Right ventricle myocardium superior (tissue), 1 donor: ENCODE measurements at places on chromosomes 2 and 18.

DNA sequence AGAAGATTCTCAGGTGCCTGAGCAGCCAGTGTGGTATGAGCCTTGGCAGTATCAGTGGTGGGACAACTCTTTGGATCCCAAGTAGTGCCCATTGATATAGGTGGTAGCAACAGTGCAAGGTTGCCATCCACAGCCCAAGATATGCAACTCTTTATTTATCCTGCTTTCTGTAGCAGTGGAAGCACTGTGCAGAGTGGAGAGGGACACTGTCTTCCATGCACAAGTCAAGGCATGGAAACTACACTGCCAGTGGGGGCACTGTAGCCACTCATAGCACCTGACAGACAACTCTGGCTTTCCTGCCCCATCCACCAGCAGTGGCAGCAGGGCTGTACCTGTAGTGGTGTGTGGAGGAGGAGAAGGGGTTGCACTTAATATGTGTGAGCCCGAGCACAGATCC lies 409.6 kb upstream of the TMEFF2 start:
- no peak for DNase-seq

- DNase-seq: peak; percentile 54
Measured at GRCh38 chr2:73112026-73112912, 479 bp downstream of the RAB11FIP5 start.

DNA sequence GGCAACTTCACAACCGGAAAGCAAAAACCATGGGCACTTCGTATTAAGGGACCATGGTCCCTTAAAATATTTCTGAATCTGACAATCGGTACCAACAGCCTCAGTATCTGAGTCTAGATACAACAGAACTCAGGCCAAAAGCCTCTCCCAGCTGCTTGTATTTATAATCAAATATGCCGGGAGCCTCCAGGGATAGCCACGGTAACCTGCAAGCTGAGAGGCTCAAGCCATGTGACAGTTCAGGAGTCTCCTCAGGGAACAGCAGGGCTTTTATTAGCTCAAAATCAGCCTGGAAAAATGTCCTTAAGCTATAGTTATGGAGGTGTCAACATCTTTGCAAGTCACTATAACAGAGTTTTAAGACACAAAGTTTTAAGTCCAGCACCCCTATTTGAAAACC lies 352.8 kb upstream of the GYPC start:
- no peak for DNase-seq

GRCh38 chr18:59518705-59519104 lies 159.6 kb upstream of the LMAN1 start:
- no peak for DNase-seq

DNA sequence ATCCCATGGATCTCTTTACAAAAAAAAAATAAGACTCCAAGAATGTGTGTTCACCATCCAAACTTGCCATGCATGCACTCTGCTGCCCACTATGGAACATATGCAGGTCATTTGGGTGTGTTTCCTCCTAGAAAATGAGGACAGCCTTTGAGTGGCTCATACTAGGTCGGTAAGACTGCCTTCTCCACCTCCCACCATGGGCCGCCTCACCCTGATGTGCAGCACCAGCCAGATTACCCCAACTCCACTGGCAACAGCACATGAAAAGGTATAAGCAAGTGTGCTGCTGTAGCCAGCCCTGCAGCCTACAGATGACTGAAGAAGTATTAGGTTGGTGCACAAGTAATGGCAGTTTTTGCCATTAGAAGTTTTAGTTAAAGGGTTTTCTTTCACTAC lies 214.2 kb downstream of the ATAD2B start:
- DNase-seq: no peak

- DNase-seq: no peak
Measured at GRCh38 chr18:77316641-77317040, 67.0 kb downstream of the GALR1 start.

DNA sequence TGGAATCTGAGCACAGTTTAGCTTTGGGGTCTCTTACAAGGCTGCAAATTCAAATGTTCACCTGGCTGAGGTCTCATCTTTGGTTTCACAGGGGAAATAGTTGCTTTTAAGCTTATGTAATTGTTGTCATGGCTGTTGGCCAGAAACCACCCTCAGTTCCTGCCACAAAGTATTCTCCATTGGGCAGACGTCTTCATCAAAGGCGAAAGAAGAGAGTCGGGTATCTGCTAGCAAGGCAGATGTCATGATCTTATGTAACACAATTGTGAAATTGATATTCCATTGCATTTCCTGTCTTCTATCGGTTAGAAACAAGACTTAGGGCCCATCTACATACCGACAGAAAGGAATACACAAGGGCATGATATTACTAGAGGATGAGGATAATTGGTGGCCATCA lies 816.2 kb downstream of the MBD2 start:
- no peak for DNase-seq

- no peak for DNase-seq
Measured at GRCh38 chr2:172169611-172170010, 66.9 kb upstream of the DLX2 start.
